ENCODE measurements at places on chromosomes 16 and 17.

- DNase-seq: peak; percentile 62
These were observed 9.3 kb downstream of the GJD3 start for GRCh38 chr17:40355123-40355803.

DNA sequence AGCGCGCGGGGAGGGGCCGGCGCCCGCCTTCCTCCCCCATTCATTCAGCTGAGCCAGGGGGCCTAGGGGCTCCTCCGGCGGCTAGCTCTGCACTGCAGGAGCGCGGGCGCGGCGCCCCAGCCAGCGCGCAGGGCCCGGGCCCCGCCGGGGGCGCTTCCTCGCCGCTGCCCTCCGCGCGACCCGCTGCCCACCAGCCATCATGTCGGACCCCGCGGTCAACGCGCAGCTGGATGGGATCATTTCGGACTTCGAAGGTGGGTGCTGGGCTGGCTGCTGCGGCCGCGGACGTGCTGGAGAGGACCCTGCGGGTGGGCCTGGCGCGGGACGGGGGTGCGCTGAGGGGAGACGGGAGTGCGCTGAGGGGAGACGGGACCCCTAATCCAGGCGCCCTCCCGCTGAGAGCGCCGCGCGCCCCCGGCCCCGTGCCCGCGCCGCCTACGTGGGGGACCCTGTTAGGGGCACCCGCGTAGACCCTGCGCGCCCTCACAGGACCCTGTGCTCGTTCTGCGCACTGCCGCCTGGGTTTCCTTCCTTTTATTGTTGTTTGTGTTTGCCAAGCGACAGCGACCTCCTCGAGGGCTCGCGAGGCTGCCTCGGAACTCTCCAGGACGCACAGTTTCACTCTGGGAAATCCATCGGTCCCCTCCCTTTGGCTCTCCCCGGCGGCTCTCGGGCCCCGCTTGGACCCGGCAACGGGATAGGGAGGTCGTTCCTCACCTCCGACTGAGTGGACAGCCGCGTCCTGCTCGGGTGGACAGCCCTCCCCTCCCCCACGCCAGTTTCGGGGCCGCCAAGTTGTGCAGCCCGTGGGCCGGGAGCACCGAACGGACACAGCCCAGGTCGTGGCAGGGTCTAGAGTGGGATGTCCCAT lies 232.8 kb downstream of the SEC14L1 start:
- peak; percentile 49 for DNase-seq

DNA sequence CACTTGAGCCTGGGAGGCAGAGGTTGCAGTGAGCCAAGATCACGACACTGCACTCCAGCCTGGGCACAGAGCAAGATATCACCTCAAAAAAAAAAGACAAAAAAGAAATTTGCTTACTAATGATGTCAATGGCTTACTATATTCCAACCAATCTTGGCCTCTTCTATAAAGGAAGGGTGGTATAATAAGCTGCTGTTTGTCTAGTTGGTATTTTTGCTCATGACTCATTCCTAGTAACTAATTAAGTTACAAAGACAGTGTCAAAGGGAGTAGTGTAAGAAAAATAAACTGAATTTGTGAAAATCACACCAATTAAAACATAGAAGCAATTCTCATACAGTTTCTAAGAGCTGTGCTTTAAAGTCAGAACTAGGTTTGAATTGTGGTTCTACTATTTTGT lies 82.5 kb downstream of the NLK start:
- no peak for DNase-seq

DNA sequence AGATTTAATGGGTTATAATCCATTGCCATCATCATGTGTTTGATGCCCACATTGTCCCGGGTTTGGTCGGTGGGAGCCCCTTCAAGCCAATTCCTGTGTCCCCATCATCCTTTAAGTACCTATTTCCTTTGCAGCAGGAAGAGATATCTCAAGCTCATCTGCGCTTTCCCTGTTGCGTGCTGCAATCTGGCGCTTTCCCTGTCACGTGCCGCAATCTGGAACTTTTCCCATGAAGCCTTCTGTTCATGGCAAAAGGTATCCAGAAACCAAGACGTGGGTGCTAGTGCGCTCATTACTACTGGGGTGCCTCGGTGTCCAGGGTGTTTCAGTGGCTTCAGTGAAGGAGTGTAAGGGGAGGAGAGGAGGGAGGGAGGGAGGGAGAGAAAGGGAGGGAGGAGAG lies 174.6 kb upstream of the ZNF469 start:
- no peak for DNase-seq

- no peak for DNase-seq
These were observed 13.3 kb downstream of the CES4A start for GRCh38 chr16:67001726-67002125.

- DNase-seq: no peak
These were observed 30.6 kb downstream of the ABCA9 start for GRCh38 chr17:69030169-69030568.

DNA sequence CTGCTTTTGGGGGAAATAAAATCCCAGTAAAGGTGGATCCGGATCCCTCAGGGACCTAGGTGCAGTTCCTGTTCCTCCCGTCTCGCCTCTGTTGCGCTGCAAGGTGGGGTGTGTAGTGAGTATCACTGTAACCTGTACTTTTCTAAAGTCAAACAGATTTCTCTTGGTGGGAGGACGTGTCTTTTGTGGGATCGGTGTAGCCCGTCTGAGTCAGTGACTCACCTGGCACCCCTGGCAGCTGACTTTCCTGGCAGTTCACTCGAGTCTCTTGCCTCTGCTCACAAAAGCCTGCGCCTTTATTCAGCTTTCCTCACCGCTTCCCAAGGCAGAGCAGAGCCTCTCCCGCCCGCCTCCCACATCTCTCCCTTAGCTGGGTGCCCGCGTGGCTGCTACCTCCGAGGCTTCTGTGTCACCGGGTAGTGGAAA lies 85.7 kb downstream of the CMIP start:
- no peak for DNase-seq

- DNase-seq: no peak
These were observed 22.1 kb downstream of the TMC7 start for GRCh38 chr16:19005561-19006445.

GRCh38 chr17:81865733-81866439 lies 5.3 kb downstream of the ARHGDIA start:
- no peak for DNase-seq

DNA sequence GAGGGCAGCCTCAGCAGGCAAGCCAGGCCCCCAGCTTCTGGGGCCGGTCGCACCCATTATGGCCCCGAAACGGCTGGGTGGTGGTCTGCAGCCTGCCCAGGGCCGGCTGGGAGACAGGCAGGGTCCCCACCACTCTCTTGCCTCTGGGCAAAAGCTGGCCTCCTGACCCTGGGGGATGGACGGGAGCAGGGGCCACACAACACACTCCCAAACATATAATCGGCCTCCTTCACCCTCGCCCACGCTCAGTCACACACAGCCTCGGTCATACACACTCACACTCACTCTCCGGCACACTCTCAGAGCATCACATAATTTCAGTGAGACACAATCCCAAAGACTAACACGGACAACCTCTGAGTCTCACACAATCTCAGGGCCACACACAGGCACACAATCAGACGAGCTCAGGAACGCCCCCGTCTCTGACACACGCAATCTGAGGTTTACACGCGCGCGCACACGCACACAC lies 589 bp downstream of the PEMT start:
- no peak for DNase-seq

Measured in activated T-helper 2 cell treated with anti-CD3 and anti-CD28 coated beads, Interferon-gamma antibody, Interleukin-2, Interleukin-4, amounts not matched to agents 10 μg/mL and 5 μg/mL and 100 μg/mL, durations not matched to agents 14 hours and 24 hours and 36 hours (primary cell).